ENCODE measurements at places on chromosomes 3 and 15. TPM values are rescaled to one million over a fixed set of nuclear protein-coding genes. Genes with fewer than 3 reads are reported as not detected.

Gene MYH15
- 0.17 TPM for total RNA-seq

Gene IQCF5
- not detected for total RNA-seq

Gene CIB2
- total RNA-seq = 3.1 TPM

Gene BBS4
- total RNA-seq = 18.7 TPM

Gene SOX14
- total RNA-seq = not detected

Gene TLR9
- total RNA-seq = under 0.01 TPM

Gene DNASE1L3
- total RNA-seq = not detected

Gene GOLGA6D
- total RNA-seq = not detected

Gene SCN11A
- under 0.01 TPM for total RNA-seq

Gene ZNF620
- 1.3 TPM for total RNA-seq

Gene SH3GL3
- total RNA-seq = under 0.01 TPM

Gene ANKDD1A
- 6.7 TPM for total RNA-seq

Gene ATP10A
- 12.7 TPM for total RNA-seq

Gene PARP15
- 0.26 TPM for total RNA-seq

Gene SHF
- 3.3 TPM for total RNA-seq

Gene TRIM42
- total RNA-seq = not detected

Gene ITIH1
- total RNA-seq = not detected

Gene GBE1
- 232 TPM for total RNA-seq

Gene APPL1
- 45.7 TPM for total RNA-seq

Gene MEIS2
- 31.0 TPM for total RNA-seq

Gene NUSAP1
- 15.9 TPM for total RNA-seq

Gene RFTN1
- total RNA-seq = 26.7 TPM

Gene ROBO2
- 1.5 TPM for total RNA-seq

Gene PYDC2
- not detected for total RNA-seq

Gene CFAP20DC
- total RNA-seq = 3.8 TPM

Gene GALK2
- total RNA-seq = 62.4 TPM

Gene ITIH4
- 2.6 TPM for total RNA-seq

Gene GNAT1
- not detected for total RNA-seq

Gene OXSR1
- 32.7 TPM for total RNA-seq

Gene CHRM5
- total RNA-seq = not detected

Gene SCAANT1
- total RNA-seq = 1.7 TPM

Gene ARRDC4
- total RNA-seq = 39.8 TPM

Gene SLTM
- total RNA-seq = 67.2 TPM

Gene RAB6B
- total RNA-seq = 0.51 TPM
